ENCODE measurements at places on chromosomes 7 and 10.

DNA sequence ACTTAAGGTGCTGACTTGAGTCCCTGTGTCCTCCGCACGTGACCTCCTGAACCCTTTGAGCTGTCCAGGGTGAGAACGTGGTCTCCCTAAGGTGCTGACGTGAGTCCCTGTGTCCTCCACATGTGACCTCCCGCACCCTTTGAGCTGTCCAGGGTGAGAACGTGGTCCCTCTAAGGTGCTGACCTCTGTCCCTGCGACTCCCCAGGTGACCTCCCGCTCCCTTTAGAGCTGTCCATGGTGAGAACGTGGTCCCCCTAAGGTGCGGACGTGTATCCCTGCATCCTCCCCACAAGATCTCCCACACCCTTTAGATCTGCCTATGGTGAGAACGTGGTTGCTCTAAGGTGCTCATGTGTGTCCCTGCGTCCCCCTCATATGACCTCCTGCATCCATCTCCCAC, 174.3 kb downstream of the ADARB2 start:
- DNase-seq: no peak

- DNase-seq: no peak
Measured at GRCh38 chr10:132120734-132121510, 55.2 kb downstream of the JAKMIP3 start.

- no peak for DNase-seq
Measured at GRCh38 chr7:2607122-2607922, 24.5 kb upstream of the TTYH3 start.

GRCh38 chr10:80405626-80406025, 2.7 kb upstream of the PRXL2A start:
- DNase-seq: no peak

DNA sequence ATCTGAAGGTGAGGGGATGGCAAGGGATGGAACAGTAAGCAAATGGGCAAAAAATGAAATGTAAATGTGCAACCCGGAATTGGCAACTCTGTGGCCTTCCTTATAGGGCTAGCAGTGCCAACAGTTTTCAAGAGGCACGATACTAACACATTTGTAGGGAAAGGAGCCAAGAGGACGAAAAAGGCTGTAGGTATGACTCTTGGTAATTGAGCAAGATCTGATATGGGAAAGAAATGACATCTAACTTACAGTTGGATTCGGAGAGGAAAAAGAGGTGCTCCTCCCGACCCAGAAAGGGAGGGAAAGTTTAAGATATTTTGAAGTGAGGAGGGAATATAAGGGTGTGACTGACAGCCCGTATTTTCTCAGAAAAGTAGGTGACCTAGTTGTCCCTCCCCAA, 2.1 kb upstream of the CREM start:
- no peak for DNase-seq

DNA sequence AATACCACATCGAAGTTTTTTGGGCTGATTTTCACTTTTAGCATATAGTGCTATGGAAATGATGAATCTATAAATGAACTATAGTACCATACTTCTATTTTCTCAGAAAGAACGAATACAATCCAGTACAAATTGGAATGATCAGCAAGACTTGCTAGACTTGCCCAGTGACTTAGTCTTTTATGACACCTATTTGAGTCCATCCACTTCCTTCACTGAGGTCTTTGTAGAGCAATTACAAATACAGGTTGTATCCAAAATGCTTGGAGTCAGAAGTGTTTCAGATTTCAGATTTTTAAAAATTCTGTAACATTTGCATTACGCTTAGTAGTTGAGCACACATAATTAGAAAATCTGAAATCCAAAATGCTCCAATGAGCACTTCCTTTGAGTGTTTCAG, 104.3 kb downstream of the NRBF2 start:
- DNase-seq: no peak

DNA sequence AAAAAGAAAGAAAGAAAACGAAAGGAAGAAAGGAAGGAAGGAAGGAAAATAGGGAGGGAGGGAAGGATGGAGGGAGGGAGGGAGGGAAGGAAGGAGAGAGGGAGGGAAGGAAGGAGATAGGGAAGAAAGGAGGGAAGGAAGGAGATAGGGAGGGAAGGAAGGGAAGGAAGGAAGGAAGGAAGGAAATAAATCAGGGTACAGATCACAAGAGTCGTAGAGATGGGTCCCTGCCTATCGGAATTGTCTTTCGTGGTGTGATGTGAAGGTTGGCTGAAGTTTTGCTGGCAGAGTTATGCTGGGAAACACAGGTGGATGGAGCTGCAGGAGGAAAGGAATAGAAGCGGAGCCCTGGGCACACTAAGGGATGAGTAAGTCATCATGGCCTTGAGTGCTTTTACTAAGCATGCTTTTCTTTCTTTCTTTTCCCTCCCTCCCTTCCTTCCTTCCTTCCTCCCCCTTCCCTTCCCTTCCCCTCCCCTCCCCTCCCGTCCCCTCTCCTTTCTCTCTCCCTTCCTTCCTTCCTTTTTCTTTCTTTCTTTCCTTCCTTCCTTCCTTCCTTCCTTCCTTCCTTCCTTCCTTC, 11.9 kb upstream of the TPST1 start:
- no peak for DNase-seq

DNA sequence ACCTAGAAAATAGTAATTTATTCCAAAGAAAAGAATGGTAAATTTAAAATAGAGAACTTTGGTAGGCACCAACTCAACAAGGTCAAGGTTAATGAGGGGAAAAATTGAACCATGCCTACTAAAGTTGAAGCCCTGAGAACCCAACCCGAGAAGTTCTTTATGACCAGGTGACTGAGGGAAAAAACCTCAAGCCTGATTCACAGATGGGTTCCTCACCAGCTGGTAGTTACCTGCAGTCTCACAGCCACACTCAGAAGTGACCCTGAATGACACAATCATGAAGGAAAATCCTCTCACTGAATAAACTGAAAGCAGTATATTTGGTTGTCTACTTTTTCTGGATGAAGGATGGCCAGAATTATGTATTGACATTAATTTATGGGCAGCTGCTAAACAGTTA, 7.0 kb downstream of the C10orf67 start:
- no peak for DNase-seq

- peak; percentile 36 for DNase-seq
Measured at GRCh38 chr7:1054861-1055450, 10.6 kb downstream of the GPR146 start.

GRCh38 chr10:14009371-14010100, 321.2 kb downstream of the FRMD4A start:
- DNase-seq: peak; percentile 54

GRCh38 chr7:135761751-135762488, 13.3 kb upstream of the FAM180A start:
- DNase-seq: no peak

- no peak for DNase-seq
Measured at GRCh38 chr10:31762316-31762715, 166.3 kb downstream of the ARHGAP12 start.

DNA sequence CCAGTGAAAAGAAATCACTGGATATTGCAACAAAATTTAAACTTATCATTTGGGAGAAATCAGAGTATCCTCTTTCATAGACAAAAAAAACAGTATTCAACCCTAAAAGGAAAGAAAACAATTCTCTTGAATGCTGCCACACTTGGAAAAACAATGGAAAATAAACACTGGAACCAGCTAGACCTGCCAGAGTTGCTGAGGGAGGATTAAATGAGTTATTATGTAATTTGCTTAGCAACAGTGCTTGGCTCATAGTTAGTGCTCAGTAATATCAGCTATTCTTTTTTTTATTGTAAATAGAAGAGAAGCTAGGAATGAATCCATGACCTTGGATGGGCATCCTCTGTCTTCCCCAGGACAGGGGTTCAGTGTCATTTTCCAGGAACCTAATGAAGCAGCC, 11.0 kb upstream of the ZNF273 start:
- DNase-seq: no peak

DNA sequence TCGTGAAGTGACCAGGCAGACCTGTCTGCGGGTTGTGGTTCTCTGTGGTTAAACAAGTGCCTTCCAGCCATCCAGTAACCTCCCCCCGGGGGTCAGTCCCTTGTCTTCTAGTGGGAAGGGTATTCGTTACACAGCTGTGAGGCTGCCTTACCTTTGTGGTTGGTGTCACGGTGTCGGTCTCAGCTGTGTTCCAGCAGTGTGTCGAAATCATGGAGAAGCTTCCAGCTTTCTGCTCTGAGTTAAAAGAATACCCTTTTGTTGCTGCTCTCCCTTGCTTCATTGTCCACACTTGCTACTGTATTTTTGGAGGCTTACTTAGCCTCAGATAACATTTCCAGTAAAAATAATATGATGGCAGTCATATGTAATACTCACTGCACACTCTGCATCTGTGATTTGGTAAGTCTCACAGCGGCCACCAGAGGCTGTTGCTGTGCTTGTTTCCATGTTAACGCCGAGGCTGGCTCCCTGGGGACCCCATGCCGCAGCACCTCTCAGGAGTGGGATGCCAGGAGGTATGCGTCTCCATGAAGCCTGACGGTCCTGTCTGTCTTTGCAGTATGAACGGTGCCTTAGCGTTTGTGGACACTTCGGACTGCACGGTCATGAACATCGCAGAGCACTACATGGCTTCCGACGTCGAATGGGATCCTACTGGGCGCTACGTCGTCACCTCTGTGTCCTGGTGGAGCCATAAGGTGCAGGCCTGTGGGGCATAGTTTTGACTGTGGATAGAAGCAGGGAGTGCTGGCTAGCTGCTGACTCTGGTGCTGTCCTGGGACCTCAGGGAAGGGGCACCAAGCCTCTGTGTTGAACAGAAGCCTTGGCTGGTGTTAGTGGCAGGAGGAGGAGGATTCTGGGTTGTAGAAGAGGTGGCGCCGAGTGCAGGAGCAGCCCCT, 20.5 kb downstream of the EIF3B start:
- DNase-seq: no peak

GRCh38 chr7:43621729-43622448, 39.0 kb downstream of the STK17A start:
- no peak for DNase-seq

DNA sequence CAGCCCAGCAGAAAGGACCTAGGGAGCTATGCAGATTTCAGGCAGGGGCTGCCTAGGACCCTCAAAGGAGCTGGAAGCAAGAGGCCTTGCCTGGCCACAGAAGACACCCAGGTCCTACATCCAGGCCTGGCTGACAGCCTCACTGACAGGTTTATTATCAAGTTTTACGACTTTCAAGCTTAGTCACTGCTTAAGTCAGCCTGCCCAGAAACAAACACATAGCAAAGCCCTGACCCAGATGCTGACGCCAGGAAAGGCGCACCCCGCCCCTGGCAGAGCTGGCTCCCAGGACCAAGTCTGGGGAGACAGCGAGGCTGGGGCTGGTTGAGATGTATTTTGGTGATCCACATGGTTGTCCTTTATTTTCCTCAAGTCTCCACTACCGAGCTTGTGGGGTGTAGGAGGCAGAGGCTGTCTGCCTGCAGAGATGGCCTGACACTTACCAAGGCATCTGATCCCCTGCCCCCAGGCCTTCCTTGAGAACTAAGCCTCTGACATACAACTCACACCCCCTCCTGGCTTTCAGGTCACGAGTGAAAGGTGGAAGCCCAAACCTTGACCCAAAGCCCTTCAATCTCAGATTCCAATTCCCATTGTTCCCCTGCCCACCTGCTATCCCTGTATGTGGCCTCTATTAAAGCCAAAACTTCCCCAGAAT, 80.7 kb upstream of the EMX2 start:
- DNase-seq: no peak

- DNase-seq: no peak
Measured at GRCh38 chr10:15700078-15700674, 19.5 kb downstream of the ITGA8 start.

- peak; percentile 56 for DNase-seq
Measured at GRCh38 chr10:91796331-91797047, 1.7 kb upstream of the TNKS2 start.

GRCh38 chr10:131063311-131063710, 248.2 kb downstream of the TCERG1L start:
- no peak for DNase-seq

DNA sequence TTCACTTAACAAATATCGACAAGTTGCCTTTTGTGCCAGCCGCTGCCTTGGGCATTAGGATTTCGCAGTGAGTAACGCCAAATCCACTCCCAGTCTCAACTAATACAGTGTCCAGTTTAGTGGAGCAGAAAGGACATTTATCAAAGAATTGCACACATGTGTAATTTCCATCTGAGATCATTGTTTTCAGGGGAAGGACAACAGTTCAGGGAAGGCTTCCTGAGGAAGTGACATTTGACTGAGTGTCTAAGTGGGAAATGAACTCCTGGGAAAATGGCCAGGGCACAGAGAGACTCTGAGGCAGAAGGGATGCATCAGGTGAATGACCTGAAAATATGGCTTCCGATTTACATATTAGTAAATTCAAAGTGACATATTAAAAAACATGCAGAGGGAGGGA, 89.4 kb downstream of the ITGA8 start:
- DNase-seq: no peak

GRCh38 chr10:63710703-63711102, 189.5 kb downstream of the REEP3 start:
- no peak for DNase-seq

DNA sequence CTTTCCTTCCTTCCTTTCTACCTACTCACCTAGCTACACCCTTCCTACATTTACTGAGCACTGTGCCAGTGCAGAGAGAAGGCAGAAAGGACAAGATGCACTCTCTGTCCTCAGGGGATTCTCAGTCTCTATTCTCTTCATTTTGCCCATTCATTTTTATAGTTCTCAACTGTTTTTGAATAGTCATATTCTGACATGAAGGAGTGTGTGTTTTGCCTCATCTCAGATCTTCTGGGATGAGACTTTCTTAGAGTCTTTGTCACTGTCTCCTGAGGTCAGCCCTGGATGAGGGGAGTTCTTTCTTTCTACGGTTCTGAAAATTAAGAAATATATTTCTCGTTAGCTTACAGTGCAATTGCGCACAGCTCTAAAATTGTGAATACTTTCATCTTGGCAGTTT, 21.3 kb downstream of the CLCN1 start:
- DNase-seq: no peak

DNA sequence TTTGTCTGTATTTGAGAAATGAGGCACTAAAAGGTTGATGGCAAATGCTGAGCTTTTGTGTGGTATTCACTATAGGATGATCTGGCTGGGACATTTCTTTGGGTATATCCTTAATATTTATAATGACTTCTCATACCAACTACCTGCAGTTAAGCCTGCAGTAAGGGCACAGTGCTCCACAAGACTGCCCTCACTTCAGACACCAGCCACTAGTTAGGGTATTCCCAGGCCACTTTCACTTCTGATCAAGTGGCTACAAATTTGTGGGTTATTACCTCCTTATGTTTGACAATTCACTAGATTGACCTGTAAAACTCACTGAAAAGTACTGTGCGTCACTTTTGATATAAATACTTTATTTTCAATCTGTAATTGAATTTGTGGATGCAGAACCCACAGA, 20.3 kb downstream of the CCDC126 start:
- DNase-seq: no peak

DNA sequence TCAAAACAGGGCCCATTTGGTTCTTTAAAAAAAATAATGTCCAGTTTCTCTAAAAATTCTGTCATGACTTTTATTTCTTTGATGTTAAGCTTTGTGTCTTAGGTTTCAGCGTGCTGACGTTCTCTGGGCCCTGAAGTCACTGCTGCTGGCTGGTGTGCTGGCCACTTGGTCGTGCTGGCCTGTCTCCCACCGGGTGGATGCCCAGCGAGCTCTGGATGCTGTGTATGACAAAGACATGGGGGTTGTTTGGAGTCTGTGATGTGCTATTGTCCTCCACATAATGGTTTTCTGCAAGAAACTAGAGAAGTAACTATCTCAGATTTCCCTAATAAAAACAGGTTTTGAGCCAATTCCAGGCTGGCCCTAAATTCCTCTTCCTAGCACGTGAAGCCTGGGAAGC, 9.5 kb upstream of the IDI2 start:
- DNase-seq: no peak
